Jurkat, Clone E6-1 (cell line): ENCODE measurements at places on chromosomes 3 and 15.

- DNase-seq = no peak
Observed at GRCh38 chr15:60052796-60053195, 48.7 kb downstream of the FOXB1 start.

GRCh38 chr3:130457671-130458070, 59.3 kb upstream of the COL6A6 start:
- DNase-seq = no peak

DNA sequence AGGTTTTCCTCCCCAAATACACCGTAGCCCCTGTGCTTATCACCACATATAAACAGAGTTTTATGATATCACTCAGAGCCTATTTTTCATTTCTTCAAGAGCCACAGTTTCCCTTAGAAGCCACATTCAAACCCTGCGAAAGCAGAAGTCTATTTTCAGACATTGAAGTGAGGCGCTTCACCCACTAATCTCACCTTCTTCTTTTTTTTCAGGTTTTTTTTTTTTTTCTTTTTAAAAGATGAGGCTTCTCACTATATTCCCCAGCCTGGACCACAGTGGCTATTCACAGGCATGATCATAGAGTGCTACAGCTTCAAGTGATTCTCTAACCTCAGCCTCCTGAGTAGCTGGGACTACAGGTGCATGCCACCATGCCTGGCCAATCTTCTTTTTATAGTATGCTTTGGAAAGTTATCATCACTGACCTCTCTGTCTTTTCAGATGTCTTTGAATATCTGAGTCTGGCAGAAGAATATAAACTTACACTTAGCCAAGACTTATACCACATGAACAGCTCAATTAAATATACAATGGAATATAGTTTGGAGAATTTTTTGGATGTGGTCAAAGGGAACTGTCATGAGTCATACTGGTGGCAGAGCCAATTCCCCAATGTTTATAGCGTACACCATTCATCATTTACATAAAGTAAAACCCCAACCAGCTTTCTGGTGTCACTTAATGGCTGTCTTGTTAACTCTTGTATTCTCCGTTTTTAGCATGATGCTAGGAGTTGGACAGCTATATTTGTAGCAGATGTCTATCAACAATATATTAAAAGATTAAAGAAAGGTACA, 59.7 kb upstream of the CCDC50 start:
- DNase-seq = no peak

- DNase-seq = no peak
Observed at GRCh38 chr3:58996730-58997129, 53.1 kb downstream of the CFAP20DC start.

- no peak for DNase-seq
Observed at GRCh38 chr3:189316296-189317019, 144.7 kb downstream of the TPRG1 start.

GRCh38 chr3:62193586-62194345, 179.6 kb downstream of the FEZF2 start:
- DNase-seq = peak; percentile 63

DNA sequence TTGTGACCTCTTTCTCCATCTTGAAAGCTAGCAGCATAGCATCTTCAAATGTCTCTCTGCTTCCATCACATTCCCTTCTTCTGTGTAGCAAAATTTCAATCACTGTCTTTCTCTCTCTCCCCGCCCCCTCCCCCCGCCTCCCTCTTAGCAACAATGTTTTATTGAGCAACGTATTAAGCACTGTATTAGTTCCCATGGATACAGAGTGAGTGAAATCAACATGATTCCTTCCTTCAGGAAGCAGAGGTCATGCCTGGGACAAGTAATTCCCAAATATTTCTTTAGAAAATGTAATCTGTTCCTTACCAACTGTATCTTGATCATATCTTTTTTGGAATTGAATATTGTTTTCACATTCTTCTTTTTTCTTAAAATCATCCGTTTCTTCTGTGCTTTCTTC, 373.7 kb upstream of the NECTIN3 start:
- no peak for DNase-seq

DNA sequence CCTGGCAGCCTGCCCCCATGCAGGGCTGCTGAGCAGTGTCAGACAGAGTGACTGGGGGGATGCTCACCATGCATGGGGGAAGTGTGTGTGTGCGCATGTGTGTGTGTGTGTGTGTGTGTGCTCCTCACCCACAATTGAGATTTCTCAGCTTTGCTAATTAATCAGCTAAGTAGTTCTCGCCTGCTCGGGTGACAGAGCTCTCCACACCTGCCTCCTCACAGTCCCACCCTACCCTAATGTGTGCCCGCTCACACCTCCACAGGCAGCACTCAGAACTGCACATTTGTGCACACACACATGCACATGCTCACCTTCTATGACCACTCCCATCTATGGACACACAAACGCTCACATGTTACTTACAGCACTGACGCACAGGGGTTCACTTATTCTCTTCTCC, 37.3 kb downstream of the CACNA2D2 start:
- no peak for DNase-seq

- DNase-seq = no peak
Observed at GRCh38 chr3:38107911-38108648, 28.8 kb downstream of the ACAA1 start.

DNA sequence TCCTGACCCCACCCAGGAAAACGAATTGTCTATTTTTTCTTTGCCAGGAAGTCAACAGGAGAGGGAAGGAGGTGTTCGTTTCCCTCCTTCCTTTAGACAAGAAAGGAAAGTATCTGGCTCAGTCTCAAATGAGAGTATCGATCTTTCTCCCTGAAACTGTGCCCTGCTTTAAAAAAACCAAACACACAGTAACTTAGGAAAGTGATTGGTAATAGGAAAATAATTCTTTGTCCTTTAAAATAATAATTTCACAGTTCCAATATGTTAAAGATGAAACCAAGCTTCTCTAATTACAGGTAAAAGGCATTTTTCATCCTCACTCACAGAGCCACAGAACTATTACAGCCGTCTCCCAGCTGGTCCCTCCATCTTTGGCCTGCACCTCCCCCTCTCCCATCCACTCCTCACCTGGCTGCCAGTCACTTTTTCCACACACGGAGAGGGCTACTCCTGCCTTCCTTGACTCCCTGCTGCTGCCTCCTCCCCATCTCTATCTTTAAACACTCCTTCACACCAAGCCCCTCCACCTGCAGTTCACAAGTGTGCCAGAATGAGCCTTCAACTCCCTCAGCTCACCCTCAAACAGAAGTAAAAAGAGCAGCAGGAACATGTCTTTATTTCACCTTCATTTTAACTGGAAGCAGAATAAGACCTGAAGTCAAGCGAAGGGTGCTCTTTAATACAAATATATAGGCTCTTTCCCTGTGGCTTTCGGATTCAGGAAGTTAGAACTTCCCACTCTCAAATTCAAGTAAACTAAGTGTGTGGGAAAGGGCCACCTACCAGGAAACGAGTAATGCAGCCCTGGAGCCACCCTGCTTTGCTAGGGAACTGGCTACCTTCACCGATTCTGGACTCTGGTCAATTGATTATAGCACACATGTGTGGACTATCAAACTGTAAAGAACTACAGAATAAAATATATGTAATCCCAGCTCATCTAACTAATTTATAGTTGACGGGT, 116.4 kb downstream of the SENP2 start:
- DNase-seq = no peak

- no peak for DNase-seq
Observed at GRCh38 chr3:2851361-2851760, 258.8 kb downstream of the IL5RA start.

- peak; percentile 4 for DNase-seq
Observed at GRCh38 chr3:171028025-171028778, 1.7 kb upstream of the SLC2A2 start.

DNA sequence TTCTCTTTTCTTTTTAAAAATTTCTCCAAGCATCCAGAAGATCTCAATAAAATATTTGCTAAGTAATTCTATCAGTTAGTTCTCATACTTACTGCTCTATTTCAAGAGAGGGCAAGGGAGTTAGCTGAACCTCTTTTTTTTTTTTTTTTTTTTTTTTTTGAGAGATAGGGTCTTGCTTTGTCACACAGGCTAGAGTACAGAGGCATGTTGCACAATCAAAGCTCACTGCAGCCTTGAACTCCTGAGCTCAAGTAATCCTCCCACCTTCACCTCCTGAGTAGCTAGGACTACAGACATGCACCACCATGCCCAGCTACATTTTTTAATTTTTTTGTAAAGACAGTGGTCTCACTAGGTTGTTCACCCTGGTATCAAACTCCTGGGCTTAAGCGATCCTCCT, 21.4 kb downstream of the HDC start:
- DNase-seq = no peak
